ENCODE measurements at places on chromosomes 13 and 19.

DNA sequence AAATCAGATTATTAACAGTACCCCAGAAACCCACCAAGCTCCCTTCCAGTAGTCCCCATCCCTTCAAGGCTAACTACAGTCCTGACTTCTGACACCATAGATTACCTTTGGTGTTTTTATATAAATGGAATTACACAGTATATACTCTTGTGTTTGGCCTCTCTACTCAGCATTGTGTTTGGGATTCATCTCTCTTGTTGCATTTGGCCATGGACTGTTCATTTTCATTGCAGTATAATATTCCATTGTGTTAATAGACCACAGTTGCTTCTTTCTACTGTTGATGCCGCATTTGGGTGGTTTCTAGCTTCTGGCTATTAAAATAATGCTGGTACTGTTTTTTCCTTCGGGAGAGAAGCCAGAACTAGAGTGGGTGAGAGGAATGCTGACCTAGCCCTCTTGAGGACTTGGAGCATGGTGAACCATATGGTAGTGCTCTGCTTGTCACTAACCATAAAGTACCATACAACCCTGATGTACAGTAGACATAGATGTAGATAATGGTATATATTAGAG, 18.9 kb upstream of the GARRE1 start:
- DNase-seq = no peak

DNA sequence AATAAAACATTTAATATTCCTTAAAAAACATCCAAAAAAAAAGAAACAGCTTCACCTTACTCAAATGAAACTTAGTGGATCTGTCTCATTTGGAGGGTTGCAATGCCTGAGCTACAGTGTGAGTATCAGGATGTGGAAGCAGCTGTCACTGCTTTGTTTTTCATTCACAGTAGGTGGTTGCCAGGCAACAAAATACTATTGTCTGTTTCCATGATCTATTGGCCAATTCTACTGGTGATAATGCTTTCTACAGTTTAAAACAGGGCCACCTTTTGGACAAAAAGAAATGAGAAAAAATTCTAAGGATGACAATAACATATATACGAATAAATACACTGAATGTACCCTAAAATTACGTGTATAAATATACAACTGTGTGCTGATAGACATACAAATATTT, 3.0 kb downstream of the ENOX1 start:
- DNase-seq = no peak

GRCh38 chr19:6067975-6068374, 42.3 kb downstream of the RFX2 start:
- no peak for DNase-seq

DNA sequence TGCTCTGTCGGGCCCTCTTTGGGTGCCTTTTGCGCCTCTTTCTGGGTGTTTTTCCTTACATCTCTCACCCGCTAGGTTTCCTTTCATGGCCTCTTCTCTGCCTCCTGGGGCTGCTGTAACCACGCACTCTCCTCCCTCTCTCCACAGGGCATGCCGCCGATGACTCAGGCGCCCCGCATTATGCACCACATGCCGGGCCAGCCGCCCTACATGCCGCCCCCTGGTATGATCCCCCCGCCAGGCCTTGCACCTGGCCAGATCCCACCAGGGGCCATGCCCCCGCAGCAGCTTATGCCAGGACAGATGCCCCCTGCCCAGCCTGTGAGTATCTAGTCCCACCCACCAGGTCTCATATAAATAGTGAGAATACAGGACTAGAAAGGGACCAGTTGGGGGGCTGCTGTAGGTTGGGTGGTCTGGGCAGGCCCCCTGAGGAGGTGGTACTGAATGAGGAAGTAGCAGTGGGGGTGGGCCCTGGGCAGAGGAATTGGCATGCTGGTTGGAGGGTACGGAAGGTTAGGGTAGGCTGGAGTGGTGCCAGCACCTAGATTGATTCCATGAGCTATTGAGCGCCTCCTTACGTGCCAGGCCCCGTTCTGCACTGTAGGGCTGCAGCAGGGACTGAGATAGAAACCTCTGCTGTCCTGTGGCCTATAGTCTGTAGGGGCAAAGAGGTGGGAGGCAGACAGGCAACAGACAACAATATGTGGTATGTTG, 11.9 kb downstream of the SNRPA start:
- DNase-seq = no peak

GRCh38 chr13:43377149-43377548, 353.8 kb downstream of the DNAJC15 start:
- no peak for DNase-seq

- no peak for DNase-seq
These were observed 57.4 kb downstream of the ATP11A start for GRCh38 chr13:112747256-112747655.

- DNase-seq = no peak
These were observed at the start of gene C19orf85 for GRCh38 chr19:55464662-55465054. TSS of gene C19orf85 (minus strand) at chr19:55464751. CDS start at chr19:55464554, 197 bp downstream.

GRCh38 chr19:47726467-47726866, 13.2 kb downstream of the EHD2 start:
- DNase-seq = no peak

DNA sequence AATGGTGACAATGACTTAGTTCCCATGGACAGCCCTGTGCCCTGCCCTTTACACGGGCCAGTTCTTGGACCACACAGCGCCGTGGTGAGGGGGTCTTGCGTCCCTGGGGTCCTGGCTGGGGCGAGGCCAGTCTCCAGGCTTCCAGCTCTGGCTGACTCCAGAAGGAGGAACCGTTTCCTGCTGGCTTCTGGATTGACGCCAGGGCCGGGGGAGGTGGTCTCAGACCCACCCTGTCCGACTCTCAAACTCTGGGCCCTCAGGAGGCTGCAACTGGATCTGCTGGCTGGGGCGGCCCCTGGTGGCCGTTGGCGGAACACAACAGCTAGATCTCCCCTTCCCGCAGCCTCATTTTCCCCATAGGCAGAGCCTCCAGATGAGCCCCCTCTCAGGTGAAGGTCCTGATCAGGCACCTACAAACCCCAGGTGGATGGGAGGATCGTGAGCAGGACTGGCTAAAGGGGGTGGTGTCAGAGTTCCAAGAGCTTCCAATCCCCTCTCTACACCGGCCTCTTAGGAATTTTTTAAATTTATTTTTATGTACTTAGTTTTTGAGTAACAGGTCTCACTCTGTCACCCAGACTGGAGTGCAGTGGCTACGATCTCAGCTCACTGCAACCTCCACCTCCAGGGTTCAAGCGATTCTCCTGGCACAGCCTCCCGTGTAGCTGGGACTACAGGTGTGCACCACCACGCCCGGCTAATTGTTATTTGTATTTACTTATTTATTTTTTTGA, 8.0 kb downstream of the CCDC194 start:
- no peak for DNase-seq
